ENCODE measurements at places on chromosomes 2 and 18.

DNA sequence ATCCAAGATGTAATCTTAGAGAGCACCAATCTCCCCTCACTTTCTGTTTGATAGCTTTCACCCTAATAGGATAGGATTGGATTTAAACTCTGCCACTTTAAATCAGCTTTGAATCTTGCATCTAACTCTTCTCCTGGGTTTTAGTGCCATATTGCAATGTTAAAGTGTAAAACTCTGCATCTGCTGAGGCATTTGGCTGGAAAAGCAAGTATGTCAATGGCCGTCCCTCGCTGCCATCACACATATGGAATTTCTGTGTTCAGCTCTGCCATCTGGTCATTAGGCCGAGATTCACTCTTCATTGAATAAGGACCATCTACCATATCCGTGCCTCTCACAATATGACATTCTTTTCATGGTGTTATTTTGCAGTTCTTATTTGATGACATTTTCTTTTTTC, 728.1 kb upstream of the PIK3C3 start:
- DNase-seq, result no peak

GRCh38 chr2:10427618-10427949, 20.5 kb downstream of the ODC1 start:
- no peak for DNase-seq

GRCh38 chr2:28463211-28463816, 32.5 kb upstream of the PLB1 start:
- DNase-seq, result no peak

DNA sequence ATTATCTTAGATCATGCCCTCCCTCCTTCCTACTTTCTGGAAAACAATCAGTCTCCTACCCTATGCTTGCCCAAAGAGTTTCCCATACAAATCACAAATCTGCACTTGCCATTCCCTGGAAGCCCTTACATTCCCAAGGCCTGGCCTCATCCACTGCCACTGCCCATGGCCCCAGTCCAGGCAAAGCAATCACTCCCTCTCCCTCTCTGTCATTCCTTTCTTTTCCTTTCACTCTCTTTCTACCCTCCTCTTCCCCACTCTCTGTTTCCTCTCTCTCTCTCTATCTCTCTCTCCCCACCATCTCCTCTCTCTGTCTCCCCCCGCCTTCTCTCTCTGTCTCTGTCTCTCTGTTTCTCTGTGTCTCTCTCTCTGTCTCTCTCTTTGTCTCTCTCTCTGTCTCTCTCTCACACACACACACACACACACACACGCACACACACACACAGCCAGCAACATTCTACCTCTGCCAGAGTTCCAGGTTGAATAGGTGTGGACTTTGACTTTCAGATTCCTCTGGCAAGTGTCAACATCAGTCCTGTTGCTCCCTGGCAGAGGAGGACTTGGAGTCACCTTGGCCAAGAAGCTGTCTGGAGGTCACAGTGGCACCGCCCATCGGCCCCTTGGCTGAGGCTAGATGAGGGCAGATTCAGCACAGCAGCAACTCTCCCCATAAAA, 43.7 kb upstream of the NAT8 start:
- no peak for DNase-seq

GRCh38 chr18:36812678-36813077, 16.1 kb downstream of the TPGS2 start:
- DNase-seq, result no peak

DNA sequence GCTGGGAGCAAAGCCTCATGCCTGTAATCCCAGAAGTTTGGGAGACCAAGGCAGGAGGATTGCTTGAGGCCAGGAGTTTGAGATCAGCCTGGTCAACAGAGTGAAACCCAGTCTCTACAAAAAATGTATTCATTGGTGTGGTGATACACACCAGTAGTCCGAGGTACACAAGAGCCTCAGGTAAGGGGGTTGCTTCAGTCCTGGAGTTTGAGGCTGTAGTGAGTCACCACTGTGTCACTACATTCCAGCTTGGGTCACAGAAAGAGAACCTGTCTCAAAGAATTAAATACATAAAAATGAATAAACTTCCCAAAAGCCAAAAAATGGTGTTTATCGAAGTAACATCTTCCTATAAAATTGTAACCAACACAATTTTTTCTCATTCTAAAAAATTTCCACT, 568.1 kb upstream of the LINC00305 start:
- DNase-seq, result no peak

DNA sequence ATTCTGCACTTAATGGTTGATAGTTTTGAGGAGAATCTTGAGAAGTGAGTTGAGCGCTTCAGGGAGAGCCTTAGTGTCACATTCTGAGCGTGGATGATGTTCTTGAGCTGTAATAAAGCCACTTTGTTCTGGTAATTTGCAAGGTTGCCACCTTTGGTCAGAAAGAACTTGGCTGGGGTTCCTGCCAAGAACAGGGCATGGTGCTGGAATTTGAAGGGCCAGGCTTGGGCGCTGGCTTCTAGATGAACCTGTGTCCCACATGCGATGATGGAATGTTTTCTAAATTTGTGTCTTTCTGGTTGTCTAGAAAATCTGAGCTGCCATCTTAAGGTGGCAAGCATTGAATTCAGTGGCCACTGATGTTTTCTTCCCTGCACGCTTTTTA, 124.1 kb upstream of the EML6 start:
- DNase-seq, result no peak

DNA sequence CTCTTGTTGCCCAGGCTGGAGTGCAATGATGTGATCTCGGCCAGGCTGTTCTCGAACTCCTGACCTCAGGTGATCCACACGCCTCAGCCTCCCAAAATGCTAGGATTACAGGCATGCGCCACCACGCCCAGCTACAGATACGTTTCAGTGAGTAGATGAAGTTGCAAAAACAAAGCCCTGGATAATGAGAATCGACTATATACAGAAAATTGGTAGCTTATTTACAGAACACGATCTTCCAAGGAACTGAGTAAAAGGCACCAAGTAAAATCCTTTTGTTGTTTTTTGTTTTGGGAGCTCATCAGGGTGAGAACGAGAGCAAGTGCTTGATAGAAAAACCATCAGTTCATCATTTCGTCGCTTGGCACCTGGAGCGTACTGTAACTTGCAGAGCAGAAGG, 62.8 kb downstream of the MYCN start:
- DNase-seq, result no peak

GRCh38 chr2:55856936-55857335, 66.6 kb downstream of the EFEMP1 start:
- DNase-seq, result no peak

DNA sequence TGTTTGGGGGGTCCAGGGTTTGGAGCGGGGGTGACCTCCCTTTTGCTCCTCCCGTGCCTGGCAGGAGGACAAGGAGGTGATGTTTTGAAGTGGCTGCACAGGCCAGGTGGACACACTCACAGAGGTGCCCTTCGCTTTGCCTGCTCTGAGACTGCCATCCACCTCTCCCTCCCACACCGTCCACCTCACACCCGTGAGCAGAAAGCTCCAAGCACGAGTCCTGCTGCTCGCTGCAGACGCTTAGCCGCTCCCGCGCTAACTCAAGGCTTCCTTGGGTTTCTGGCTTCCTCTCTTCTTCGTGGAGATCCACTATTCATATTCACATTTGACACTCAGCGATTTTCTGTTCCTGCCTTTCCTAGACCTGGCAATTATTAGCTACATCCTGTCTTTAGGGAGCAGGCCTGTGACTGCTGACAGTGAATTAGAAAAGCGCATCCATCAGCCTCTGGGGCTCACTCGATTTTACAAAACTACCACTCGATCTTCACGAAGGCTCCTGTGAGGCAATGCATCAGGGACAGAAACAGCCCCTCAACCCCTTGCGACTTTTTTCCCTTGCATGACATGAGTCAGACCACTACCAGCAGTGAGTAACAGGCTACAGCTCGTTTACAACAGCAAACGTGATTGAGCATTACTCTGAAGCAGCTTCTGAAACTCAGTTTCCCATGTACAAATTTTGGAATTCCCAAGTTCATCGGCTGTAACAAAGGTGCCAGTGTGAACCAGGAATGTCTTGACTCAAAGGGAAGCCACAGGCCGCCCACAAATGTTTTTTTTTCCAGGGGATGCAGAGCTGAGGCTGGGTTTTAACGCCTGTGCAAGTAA, 238.7 kb upstream of the SOX11 start:
- DNase-seq, result no peak

GRCh38 chr2:70552501-70553333, 909 bp downstream of the TGFA start:
- DNase-seq, result peak; percentile 62

DNA sequence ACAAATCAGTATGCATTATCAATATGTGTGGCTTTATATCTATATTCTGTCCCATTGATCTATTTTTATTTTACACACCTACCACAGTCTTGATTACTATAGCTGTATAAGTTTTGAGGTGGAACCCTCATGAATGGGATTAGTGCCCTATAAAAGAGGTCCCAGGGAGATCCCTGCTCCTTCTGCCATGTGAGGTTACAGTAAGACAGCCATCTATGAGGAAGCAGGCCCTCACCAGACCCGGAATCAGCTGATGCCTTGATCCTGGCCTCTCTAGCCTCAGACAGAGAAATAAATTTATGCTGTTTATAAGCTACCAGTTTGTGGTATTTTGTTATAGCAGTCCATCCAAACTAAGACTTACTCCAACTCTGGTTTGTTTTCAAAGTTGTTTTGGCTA, 54.9 kb downstream of the HNRNPLL start:
- DNase-seq, result no peak

GRCh38 chr18:6255116-6255705, 159.5 kb downstream of the L3MBTL4 start:
- peak; percentile 70 for DNase-seq
